ENCODE measurements at places on chromosomes 12 and 14.

- DNase-seq: no peak
These were observed 921.2 kb upstream of the FOXG1 start for GRCh38 chr14:27845241-27845850.

- no peak for DNase-seq
These were observed 33.5 kb downstream of the SLC15A4 start for GRCh38 chr12:128790221-128790620.

- DNase-seq: no peak
These were observed 7.6 kb upstream of the FLVCR2 start for GRCh38 chr14:75570797-75571196.

GRCh38 chr14:43983721-43984120 lies 523.4 kb downstream of the FSCB start:
- DNase-seq: no peak

GRCh38 chr14:102902086-102902485 lies 20.4 kb upstream of the AMN start:
- DNase-seq: no peak

DNA sequence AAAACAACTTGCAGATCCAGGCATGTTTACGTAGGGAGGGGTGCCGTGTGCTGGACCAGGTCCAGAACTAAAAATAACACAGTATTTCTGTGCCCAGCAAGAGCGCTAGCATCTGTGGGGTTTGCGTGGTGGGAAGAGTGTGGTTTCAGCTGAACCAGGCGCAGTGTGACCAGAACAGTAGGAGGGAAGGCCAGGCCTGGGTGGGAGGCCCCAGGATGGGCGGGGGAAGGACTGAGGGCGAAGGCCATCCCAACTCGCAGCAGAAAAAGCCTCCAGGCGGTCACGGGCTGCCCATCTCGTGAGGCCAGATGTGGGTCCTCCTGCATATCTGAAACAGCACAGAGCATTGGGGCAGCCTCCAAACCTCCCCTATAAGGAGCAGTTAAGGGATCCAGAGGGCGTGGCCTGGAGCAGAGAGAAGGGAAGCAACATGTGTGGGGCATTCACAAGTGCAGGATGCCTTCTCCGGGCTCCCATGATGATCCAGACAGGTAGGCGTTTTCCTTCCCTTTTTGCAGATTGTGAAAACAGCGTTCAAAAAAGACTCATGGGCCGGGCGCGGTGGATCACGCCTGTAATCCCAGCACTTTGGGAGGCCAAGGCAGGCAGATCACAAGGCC lies 17.8 kb upstream of the CD9 start:
- no peak for DNase-seq

DNA sequence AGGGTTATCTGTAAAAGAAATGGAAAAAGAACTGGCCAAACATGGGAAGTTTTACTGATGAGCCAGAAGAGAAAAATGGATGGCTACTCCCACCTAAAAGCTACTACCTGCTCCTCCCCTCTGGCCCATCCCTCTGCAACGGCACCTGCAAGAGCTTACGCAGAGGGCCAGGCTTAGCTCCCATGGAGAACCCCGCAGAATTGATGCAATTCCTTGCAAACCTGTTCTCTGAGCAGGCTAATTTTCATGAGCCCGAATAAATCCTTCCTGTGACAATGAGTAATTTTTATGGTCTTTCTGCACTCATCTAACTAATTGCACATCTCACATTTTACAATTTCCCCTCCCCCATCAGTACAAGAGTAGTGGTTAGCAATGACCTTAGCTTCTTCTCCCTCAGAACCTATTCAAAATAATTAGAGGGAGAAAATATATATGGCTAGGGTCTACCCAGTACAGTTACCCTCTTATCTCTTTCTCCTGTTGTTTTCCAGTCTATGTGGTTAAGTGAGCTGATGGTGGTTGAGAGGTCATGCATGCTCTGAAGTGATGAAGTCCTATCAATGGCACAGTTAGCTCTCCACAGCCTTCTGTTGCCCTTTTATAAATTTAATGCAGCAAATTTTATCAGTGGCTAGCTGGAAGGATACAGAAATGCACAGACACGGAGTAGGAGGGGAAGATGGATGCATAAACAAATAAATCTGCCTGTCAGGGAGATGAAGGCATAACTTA lies 67.7 kb upstream of the NTF3 start:
- no peak for DNase-seq

DNA sequence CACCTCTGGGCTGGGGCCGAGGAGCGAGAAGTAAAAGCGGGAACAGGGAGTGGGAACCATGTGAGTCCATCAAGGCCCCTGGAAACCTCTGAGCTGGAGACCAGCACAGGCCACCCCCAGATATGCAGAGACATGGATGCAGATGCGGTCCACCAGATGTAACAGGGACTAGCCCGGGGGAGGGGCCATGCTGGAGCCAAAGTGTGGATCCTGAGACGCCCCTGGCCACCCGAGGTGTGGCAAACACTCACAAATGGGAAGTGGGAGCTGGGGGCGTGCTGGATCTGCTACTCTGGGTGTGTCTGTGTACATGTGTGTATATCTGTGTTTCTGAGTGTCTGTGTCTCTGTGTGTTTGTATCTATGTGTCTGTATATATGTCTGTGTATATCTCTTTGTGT lies 12.8 kb downstream of the MYL2 start:
- DNase-seq: no peak

DNA sequence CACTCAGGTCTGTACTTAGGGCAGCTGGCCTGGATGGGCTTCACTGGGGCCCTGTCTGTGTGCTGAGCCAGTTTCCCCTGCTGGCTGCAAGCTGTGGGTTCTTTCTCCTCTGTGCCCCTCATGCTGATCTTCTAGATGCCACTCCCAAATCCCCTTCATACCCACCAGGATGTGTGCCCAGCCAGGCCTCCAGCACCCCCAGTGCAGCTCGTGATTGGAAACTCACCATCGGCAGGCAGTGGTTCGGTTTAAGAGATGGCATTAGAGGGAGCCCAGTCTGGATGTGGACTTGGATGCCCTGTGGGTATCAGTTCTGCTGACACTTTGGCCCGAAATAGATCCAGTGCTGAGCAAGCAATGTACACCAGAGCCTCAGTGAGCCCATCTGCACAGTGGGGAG lies 5.9 kb downstream of the TCL1B start:
- DNase-seq: no peak

GRCh38 chr12:68760806-68761441 lies 14.9 kb downstream of the SLC35E3 start:
- no peak for DNase-seq

- DNase-seq: no peak
These were observed 400 bp downstream of the LRP1 start for GRCh38 chr12:57128519-57129247.

- no peak for DNase-seq
These were observed 2.3 kb upstream of the CLEC1A start for GRCh38 chr12:10101042-10101579.

All from stimulated activated CD8-positive, alpha-beta memory T cell treated with anti-CD3 and anti-CD28 coated beads, Interleukin-12 subunit alpha, Interleukin-12 subunit beta, amount 100 ng/mL, for 4 hours (primary cell).